ENCODE measurements at places on chromosomes 6 and 20.

- no peak for DNase-seq
Measured at GRCh38 chr6:144816936-144817335, 531.8 kb downstream of the UTRN start.

DNA sequence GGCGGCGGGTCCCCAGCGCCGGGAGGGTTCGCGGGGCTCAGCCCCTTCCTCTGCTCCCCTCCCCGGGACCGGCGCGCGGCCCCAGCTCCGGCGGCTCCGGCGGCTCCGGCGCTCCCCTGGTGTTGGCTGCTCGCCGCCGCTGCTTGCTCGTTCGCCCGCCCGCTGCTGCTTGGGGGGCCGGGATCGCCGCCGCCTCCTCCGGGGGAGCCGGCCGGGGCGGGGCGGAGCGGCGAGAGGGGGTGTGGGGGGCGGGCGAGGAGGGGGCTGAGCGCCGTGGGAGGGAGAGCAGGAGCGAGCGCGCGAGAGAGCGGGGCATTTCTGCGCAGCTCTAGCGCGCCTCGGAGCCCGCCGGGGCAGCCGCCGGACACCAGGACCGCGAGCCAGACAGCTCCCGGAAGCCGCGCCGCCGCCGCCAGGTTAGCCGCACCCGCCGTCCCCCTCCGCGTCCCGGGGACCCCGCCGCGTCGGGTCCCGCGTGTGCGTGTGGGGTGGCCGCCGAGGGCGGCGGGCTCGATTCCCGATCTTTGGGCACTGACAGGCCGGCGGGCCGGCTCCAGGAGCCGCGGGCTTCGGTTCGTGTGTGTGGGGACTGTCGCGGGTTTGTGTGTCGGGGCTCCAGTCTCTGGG is 62.0 kb upstream of the EPB41L1 start:
- no peak for DNase-seq

GRCh38 chr6:30926644-30927043 is 5.3 kb downstream of the SFTA2 start:
- DNase-seq = no peak

DNA sequence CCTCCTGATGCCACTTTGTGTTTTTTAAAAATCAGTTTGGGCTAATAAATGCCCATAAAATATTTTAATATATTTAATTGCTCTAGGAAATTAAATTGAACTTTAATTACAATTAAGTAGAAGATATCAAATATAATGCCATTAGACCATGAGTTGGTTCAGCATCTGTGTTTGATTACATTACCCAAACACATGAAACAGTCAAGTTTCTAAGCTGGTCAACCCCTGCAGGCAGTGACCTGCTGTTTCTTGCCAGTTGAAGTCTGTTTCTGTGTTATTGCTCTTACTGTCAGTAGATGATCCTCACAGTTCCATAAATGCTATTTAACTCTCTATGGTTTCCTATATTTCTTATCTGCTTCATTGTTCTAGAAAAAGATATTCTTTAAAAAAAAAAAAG is 9.7 kb upstream of the TENT5A start:
- no peak for DNase-seq

- DNase-seq = no peak
Measured at GRCh38 chr6:135021310-135022049, 33.1 kb downstream of the HBS1L start.

GRCh38 chr20:18527836-18528235 is 20.1 kb downstream of the SEC23B start:
- DNase-seq = no peak

Data from COLO829 (cell line).